ENCODE measurements at places on chromosomes 1 and 21.
A peak's percentile ranks its signal among the peaks of the same experiment; 100 is the strongest.

GRCh38 chr1:240962086-240962485 lies 350.1 kb upstream of the GREM2 start:
- H3K27ac ChIP-seq: no peak overlapping the region
- no peak overlapping the region for H3K4me3 ChIP-seq
- peaks cover 17% of the 10 kb centered on the region for H3K4me1 ChIP-seq
- no peaks in the 10 kb centered on the region for H3K36me3 ChIP-seq

GRCh38 chr1:180912211-180912800 lies 391 bp upstream of the KIAA1614 start:
- no peaks in the 10 kb centered on the region for H3K36me3 ChIP-seq
- peaks cover 19% of the 10 kb centered on the region for H3K4me1 ChIP-seq
- peaks cover 9% of the 10 kb centered on the region for H3K27me3 ChIP-seq
- H3K4me3 ChIP-seq: peak overlapping the region; percentile 58
- peak overlapping the region; percentile 96 for H3K27ac ChIP-seq

GRCh38 chr1:151526735-151527525 lies 13.2 kb upstream of the TUFT1 start:
- H3K4me1 ChIP-seq: no peaks in the 10 kb centered on the region
- H3K27ac ChIP-seq: no peak overlapping the region
- no peak overlapping the region for H3K4me3 ChIP-seq
- no peaks in the 10 kb centered on the region for H3K27me3 ChIP-seq
- H3K36me3 ChIP-seq: no peaks in the 10 kb centered on the region

GRCh38 chr1:180585994-180586359 lies 27.2 kb downstream of the OVAAL start:
- no peak overlapping the region for H3K4me3 ChIP-seq
- peaks cover 21% of the 10 kb centered on the region for H3K4me1 ChIP-seq
- no peaks in the 10 kb centered on the region for H3K27me3 ChIP-seq
- DNase-seq: no peak
- peak overlapping the region; percentile 87 for H3K27ac ChIP-seq
- H3K36me3 ChIP-seq: no peaks in the 10 kb centered on the region

DNA sequence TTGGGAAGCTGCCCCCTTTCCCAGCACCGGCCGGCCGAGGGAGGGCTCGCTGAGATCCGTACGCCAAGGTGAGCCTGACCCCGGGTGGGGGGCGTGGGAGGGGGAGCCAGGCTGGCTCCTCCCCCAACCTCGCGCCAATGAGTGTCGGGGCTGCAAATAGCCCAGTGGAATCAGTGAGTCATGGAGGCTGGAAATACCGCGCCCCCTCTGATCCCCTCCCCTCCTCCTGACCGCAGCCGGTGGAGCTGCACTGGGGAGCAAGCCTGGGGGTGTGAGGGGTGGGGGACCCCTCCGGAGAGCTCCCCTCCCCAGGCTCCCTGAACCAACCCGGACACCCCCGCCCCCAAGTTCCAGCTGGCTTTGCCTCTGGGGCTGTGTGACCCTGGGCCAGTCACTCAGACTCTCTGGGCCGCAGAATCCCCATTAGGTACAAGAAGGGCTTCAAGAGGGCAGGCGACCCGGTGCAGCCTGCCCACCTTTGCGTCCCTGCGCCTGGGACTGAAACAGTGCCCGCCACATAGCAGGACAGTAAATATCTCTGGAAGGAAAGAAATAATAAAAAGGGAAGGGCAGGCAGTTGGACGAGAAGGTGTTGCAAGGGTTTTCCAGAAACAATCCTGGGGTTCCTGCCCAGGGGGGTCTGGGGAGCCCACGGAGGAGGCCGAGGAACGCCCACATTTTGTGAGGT lies 4.5 kb downstream of the HSPB7 start:
- H3K4me3 ChIP-seq: no peak overlapping the region
- peak; percentile 92 for DNase-seq
- H3K27me3 ChIP-seq: no peaks in the 10 kb centered on the region
- peaks cover 47% of the 10 kb centered on the region for H3K4me1 ChIP-seq

DNA sequence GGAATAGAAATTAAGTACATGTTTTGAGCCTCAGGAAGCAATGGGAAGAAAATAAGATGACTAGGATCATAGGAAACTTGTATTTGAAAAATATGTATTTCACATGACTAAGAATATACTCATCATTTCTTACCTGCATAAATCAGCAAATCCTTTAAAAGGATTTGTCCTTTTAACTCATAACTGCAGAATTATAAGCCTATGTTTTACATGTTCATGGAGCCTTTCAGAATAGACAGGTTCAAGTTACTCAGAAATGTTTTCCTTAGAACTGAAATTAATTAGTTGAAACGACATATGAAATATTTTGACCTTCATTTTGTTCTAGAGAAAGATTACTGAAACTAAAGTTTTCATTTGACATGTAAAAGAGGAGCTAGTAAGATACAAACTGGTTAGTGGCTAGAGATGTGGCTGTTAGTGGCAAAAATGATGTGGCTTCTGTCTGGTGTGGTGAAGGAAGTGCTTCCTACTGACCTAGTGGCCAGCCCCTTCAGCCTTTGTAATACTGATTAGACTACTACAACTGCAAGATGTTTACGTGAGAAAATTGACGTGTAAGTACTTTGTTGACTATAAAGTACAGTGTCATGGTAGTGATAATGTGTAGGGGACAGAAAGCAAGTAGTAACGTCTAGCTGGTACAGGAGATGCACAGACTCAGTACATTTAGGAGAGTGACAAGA lies 54.7 kb downstream of the PACC1 start:
- H3K4me3 ChIP-seq: no peak overlapping the region
- no peak for DNase-seq
- no peaks in the 10 kb centered on the region for H3K36me3 ChIP-seq
- no peak overlapping the region for H3K27ac ChIP-seq
- no peaks in the 10 kb centered on the region for H3K27me3 ChIP-seq

DNA sequence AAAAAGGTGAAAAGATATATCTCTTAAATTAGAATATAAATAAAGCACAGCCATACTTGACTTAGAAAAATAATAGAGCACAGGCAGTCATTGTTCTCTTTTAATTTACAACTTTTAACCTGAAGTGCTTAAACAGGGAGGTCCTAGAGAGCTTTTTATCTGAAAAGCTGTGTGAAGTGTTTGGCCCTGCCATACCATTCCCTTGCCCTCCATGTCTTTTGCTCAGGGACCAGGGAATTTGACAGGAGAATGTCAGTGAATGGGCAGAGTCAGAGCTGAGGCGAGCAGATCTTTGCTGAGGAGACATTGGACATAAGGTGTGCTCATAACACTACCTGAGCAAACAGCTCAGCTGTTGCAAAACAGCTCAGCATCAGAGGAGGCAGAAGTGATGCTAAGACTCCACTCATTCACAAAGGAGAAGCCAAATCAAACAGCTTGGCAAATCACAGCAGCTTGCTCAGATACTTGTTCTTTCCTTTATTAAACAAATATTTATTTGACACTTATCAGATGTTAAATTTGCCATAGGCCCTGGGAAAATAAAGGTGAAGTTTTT lies 14.9 kb upstream of the MGST3 start:
- H3K27me3 ChIP-seq: no peaks in the 10 kb centered on the region
- no peak overlapping the region for H3K4me3 ChIP-seq
- no peaks in the 10 kb centered on the region for H3K36me3 ChIP-seq

- H3K27ac ChIP-seq: peak overlapping the region; percentile 63
- DNase-seq: no peak
- H3K36me3 ChIP-seq: no peaks in the 10 kb centered on the region
- peaks cover 37% of the 10 kb centered on the region for H3K4me1 ChIP-seq
- no peaks in the 10 kb centered on the region for H3K27me3 ChIP-seq
- H3K4me3 ChIP-seq: no peak overlapping the region
Observed at GRCh38 chr1:151944126-151944856, 35.0 kb upstream of the THEM4 start.

DNA sequence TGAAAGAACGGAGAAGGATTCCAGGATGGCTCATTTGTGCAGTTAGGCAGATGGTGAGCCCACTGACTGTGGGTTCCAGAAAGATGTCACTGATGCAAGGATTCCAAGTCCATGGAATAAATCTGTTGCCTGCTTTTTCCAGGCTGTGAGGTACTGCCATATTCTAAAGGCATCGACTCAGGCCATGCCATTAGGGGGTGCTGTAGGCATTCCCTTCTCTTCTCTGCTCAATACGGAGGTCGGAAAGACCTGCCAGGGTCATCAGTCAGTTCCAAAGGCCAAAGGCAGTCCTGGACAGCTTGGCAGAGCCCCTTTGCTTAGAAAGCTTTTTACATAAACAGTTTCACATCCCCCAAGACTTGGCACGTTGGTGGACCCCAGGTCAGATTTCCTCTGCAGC lies 31.7 kb upstream of the TMEM125 start:
- no peaks in the 10 kb centered on the region for H3K4me1 ChIP-seq
- DNase-seq: peak; percentile 82
- no peaks in the 10 kb centered on the region for H3K27me3 ChIP-seq
- no peak overlapping the region for H3K4me3 ChIP-seq
- no peaks in the 10 kb centered on the region for H3K36me3 ChIP-seq
- no peak overlapping the region for H3K27ac ChIP-seq

DNA sequence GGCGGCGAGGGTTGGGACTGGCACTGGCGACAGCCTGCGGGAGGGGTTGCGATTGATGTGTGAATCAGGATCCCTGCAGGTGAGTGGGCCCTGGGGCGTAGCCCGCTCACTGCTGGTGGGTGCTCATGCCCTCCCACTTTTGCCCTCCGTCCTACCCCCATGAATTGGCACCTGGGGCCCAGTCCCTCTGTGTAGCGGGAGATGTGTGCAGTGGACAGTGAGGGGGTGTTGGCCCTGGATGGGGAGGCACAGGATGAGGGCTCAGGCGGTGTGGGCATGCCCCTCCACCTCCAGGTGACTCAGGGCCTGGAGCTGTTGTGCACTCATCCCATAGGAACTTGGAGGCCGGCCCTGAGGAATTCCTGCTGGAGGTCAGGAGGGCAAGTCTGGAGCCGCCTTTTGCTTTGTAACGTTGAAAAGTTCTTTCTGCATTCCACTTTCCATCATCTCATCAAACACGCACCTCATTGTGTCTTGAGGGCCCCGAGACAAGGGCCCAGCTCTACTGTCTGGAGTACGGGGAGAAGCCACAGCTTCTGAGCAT lies 3.0 kb downstream of the PEAR1 start:
- H3K4me1 ChIP-seq: peaks cover 5% of the 10 kb centered on the region
- DNase-seq: peak; percentile 71
- H3K27ac ChIP-seq: peak overlapping the region; percentile 60
- peaks cover 20% of the 10 kb centered on the region for H3K27me3 ChIP-seq
- H3K4me3 ChIP-seq: no peak overlapping the region

- DNase-seq: no peak
- no peak overlapping the region for H3K27ac ChIP-seq
- H3K27me3 ChIP-seq: no peaks in the 10 kb centered on the region
- H3K36me3 ChIP-seq: no peaks in the 10 kb centered on the region
Observed at GRCh38 chr1:215479567-215479966, 87.5 kb upstream of the KCTD3 start.

DNA sequence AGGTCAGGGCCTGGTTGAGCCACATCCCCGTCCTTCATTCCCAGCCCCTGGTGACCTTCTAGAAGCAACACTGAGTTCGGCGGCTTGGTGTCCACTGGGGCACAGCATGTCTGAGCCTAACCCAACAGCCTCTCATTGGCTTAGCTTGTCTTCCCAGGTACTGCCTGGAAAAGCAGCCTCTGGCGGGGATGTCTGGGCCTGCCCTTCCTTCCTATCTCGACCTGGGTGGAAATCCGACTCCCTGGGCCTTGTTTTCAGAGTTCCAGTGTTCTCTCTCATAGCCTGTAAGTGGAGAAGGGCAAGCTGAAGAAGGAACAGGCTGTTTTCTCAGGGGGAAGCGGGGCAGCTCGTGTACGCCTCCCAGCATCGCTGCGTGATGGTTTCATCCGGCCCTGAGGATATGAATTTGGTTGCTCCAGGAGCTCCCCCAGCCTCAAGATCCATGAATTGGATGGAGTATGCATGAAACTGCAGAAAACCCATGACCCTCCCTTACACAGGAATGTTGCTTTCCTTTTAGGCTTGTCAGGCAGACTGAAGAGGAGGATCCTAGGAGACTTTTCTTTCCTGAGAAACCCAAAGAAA lies 116.5 kb upstream of the IRF2BP2 start:
- peak overlapping the region; percentile 96 for H3K27ac ChIP-seq
- H3K4me1 ChIP-seq: peaks cover 75% of the 10 kb centered on the region
- H3K36me3 ChIP-seq: no peaks in the 10 kb centered on the region
- H3K4me3 ChIP-seq: no peak overlapping the region

- H3K4me1 ChIP-seq: peaks cover 35% of the 10 kb centered on the region
- no peaks in the 10 kb centered on the region for H3K27me3 ChIP-seq
- H3K4me3 ChIP-seq: no peak overlapping the region
- no peak for DNase-seq
- H3K27ac ChIP-seq: peak overlapping the region; percentile 77
Observed at GRCh38 chr1:6578624-6579373, 995 bp upstream of the ZBTB48 start.

GRCh38 chr1:151639466-151639865 lies 27.6 kb downstream of the SNX27 start:
- H3K4me3 ChIP-seq: no peak overlapping the region
- peak overlapping the region; percentile 66 for H3K27ac ChIP-seq
- peak; percentile 10 for DNase-seq
- no peaks in the 10 kb centered on the region for H3K36me3 ChIP-seq

- H3K27ac ChIP-seq: no peak overlapping the region
- H3K27me3 ChIP-seq: no peaks in the 10 kb centered on the region
- H3K4me1 ChIP-seq: peaks cover 4% of the 10 kb centered on the region
- H3K36me3 ChIP-seq: no peaks in the 10 kb centered on the region
- no peak overlapping the region for H3K4me3 ChIP-seq
Observed at GRCh38 chr1:93471911-93472310, 24.0 kb downstream of the FNBP1L start.

DNA sequence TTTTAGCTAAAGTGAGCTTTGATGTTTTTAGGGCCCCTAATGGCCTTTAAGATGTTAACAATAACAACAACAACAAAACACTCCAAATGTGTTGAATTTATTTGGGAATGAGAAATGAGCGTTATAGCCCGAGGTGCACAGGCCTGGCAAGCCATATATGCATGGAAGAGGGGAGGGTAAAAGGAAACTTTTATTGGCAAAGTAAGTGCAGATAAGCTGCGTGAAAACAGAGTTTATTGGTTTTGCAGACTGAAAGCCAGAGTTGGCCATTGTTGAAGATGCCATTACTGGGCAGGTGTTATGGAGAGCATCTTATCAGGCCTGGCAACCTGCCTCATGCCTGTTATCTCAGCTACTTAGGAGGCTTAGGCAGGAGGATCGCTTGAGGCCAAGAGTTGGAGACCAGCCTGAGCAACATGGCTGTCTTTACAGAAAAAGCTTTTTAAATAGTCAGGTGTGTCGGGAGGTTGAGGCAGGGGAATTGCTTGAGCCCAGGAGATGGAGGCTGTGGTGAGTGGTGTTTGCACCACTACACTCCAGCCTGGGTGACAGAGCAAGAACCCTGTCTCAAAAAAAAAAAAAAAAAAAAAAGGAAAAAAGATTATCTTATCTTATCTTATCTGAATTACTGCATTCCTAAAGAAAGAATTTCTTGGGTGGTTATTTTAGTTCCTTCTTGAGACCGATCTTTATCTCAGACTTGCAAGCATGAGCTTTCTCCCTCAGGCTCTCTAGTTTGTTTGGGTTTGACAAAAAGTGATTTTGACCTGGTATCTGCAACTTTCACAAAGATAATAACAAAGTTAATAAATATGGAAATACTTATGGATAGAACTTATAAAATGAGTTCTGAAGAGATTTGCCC lies 1.7 kb downstream of the PATJ start:
- no peaks in the 10 kb centered on the region for H3K36me3 ChIP-seq
- peak overlapping the region; percentile 99 for H3K27ac ChIP-seq
- H3K4me1 ChIP-seq: peaks cover 27% of the 10 kb centered on the region
- DNase-seq: peak; percentile 8

All from hepatocyte (in vitro differentiated cells).